ENCODE measurements at places on chromosomes 7 and 10.

- no peak for DNase-seq
Measured at GRCh38 chr10:15462253-15462897, 91.3 kb upstream of the FAM171A1 start.

- no peak for DNase-seq
Measured at GRCh38 chr7:22417349-22417748, 60.4 kb upstream of the RAPGEF5 start.

DNA sequence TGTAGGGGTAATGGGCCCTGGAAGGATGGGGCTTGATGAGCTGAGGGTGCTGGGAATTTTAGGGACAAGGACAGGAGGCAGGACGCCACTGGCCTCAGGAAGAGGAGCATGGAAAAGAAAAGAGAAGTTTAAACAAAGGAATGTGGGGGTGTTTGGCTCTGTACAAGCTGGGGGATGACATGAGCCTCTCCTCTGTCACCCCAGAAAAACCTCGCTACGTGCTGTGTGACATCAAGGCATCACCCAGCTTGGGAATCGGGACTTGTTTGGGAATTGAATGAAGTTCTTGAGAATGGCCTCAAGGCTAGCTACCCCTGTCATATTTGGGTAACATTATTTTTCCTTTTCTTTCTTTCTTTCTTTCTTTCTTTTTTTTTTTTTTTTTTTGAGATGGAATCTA is 47.7 kb upstream of the HSPB1 start:
- no peak for DNase-seq

DNA sequence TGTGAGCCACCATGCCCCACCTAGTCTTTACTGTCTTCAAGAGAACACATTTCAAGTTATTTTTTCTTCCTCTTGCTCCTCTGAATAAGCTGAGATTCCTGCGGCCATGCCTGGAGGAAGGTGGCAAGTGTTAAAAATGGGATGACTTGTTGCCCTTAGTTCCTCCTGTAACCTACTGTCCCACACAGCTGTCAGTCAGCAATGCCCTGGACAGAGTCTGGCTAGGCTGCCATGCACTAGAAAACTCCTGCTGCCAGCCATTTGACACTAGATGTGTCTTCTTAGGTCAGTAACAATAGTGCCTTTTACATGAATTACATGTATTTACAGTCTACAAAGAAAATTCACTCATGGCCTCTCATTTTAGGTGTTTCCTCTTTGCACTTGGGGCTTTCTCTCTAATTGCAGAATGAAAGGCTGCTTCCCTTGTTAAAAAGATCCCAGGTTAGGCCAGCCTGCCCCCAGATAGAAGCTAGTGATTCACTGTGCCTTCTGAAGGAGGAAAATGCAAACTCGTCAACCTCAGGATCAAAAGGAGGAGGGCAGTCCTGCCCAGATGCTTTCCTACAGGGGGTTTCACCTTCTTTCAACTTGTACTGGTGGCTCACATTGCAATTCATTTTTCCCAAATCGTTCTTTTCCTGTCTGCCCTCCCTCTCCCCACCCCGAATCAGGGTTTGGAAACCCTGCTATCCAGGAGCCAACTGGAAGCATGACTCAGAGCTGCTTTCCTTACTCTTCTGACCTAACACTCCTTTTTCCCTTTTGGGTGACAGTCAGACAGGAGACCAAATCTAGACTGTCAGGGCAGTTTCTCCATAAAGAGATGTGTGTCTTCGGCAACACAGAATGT is 136.6 kb downstream of the SPAG6 start:
- DNase-seq = no peak

DNA sequence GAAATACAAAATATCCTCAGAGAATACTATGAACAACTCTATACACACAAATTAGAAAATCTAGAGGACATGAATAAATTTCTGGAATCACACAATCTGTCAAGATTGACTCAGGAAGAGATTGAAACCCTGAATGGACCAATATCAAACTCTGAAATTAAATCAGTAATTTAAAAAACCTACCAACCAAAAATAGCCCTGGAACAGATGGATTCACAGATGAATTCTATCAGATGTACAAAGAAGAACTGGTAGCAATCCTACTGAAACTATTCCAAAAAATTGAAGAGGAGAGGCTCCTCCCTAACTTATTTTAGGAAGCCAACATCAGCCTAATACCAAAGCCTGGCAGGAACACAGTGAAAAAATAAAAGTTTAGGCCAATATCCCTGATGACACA is 190.0 kb downstream of the HPSE2 start:
- DNase-seq = no peak

- DNase-seq = no peak
Measured at GRCh38 chr10:14182781-14183180, 147.9 kb downstream of the FRMD4A start.

- no peak for DNase-seq
Measured at GRCh38 chr7:98647326-98647725, 30.2 kb downstream of the NPTX2 start.

GRCh38 chr7:151013733-151014497 is 10.4 kb downstream of the ATG9B start:
- no peak for DNase-seq

DNA sequence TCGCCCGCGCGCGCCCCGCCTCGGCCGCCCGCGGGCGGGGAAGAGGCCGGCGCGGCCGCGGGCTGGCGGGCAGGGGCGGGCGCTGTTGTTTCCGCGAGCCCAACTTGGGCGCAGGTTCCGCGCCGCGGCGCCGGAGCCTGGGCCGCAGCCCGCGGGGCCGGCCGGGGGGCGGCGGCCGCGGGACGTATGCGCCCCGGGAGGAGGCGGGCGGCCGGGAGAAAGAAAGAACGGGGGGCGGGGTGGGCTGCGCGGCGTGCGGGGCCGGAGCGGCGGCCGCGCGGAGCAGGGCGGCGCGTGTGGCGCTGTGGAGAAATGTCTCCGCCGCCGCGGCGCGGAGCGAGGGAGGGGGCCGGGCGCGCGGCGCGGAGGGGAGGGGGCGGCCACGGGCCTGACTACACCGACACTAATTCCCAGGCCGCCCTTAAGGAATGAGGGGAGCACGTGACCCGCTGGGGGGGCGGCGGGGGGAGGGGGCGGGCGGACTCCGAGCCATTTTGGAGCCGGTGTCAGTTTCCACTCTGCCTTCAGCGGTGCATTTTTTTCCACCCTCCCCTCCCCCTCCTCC is at the start of gene BMI1:
Gene BMI1, plus strand, starts transcription at position 509 of the 565 bp plus-strand sequence. CDS start 5,351 bp downstream, outside the sequence.
- DNase-seq = peak; percentile 69

- DNase-seq = no peak
Measured at GRCh38 chr10:127740596-127740995, 3.6 kb downstream of the FOXI2 start.

- no peak for DNase-seq
Measured at GRCh38 chr10:70550459-70550858, 52.1 kb downstream of the PRF1 start.

GRCh38 chr7:21172800-21173199 is 255.1 kb upstream of the SP4 start:
- DNase-seq = no peak

DNA sequence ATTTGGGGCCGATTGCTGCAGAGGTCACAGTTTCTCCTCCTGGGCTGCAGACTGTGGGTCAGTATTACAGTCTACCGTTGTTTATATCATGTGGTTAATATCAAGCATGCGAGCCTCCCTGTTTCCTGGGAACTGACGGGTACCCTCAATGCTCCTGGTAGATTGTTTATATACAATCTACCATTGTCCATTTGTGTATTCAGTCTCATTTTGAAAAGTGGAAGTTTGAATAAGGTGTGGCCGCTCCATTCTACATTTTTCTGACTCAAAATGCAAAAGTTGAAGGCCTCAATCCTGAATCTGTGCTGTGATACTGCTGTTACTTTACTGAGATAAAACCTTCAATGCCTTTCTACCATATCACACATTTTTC is 107.9 kb downstream of the ACTR3B start:
- no peak for DNase-seq

- DNase-seq = no peak
Measured at GRCh38 chr10:60760711-60761210, 17.5 kb upstream of the CDK1 start.

DNA sequence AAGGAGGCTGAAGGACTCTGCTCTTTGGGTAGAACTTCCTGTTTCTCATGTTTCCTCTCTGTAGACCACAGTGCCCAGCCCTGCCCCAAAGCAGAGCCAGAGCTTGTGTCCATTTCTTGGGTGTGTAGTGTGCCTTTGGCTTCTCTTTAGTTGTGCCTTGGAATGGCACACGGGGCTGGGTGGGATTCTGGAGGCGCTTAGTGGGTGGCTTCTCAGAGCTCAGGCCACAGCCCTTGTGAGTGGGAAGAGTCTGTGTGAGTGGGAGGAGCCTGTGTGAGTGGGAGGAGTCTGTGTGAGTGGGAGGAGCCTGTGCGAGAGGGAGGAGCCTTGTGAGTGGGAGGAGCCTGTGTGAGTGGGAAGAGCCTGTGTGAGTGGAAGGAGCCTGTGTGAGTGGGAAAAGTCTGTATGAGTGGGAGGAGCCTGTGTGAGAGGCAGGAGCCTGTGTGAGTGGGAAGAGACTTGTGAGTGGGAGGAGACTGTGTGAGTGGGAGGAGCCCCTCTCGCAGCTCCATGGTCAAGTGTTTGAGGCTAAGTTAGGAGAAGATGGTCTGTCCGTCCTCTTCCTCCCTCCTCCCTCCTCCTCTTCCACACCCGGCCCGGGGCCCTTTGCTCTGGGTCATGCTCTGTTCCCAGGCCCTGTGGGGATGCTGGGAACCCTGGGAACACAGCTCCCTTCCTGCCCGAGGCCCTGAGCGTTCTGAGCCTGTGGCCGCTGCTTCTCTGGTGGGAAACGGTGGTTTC is 153.0 kb downstream of the GRK5 start:
- DNase-seq = no peak

GRCh38 chr7:92448205-92448747 is 994 bp downstream of the GATAD1 start:
- DNase-seq = peak; percentile 59

- DNase-seq = no peak
Measured at GRCh38 chr7:75813781-75814236, at the start of gene CCL24. CCL24 (minus strand) TSS chr7:75813806; CDS start chr7:75813715, 91 bp downstream.

DNA sequence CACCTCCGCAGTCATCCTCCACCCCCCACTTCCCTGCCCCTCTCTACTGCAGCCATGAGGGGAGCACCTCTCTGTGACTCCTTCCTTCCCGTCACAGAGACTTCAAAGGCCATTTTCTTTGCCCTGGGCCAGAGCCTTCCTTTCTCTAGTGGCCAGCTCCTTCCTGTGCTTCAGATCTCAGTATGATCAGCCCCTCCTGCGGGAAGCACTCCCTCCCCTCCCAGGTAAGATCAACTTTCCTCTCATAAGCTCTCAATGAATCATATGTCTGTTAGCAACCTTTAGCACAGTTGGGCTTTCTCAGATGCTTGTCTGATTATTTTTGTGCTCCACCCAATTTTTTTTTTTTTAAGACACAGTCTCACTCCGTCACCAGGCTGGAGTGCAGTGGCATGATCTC is 241.0 kb upstream of the PRSS1 start:
- DNase-seq = no peak

GRCh38 chr10:120946497-120946896 is 95.3 kb downstream of the WDR11 start:
- no peak for DNase-seq

- no peak for DNase-seq
Measured at GRCh38 chr7:2175091-2175490, 57.7 kb downstream of the MAD1L1 start.

GRCh38 chr7:130296221-130296951 is 3.4 kb downstream of the CPA4 start:
- no peak for DNase-seq

DNA sequence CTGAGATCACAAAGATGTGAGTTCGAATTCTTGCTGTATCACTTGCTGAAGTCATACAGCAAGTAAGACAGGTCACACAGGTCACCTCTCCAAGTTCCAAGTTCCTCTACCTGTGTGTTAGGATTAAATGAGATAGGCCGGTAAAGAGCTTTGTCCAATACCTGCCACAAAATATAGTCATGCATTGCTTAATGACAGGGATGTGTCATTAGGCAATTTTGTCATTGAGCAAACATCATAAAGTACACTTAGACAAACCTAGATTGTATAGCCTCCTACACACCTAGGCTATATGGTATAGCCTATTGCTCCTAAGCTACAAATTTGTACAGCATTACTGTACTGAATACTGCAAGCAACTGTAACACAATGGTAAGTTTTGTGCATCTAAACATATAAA is 469.4 kb downstream of the KCNMA1 start:
- no peak for DNase-seq

DNA sequence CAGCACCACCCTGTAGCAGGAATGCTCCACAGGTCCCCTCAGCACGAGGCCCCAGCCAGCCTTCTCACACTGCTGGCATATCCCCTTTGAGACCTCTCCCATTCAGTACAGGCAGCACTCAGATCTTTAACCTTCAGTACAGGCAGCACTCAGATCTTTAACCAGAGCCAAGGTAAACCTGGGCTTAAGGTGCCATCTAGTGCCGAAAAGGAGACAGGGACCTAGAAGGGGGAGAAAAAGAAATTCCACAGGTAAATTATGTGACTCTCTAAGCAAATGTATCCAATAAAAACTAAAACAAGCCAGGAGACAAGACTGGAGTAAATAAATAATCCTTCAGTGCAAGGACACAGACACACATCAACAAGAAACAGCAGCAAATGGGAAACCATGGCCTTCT is 358.6 kb downstream of the PTPRN2 start:
- no peak for DNase-seq

GRCh38 chr7:106421181-106421762 is 136.5 kb upstream of the NAMPT start:
- peak; percentile 30 for DNase-seq

DNA sequence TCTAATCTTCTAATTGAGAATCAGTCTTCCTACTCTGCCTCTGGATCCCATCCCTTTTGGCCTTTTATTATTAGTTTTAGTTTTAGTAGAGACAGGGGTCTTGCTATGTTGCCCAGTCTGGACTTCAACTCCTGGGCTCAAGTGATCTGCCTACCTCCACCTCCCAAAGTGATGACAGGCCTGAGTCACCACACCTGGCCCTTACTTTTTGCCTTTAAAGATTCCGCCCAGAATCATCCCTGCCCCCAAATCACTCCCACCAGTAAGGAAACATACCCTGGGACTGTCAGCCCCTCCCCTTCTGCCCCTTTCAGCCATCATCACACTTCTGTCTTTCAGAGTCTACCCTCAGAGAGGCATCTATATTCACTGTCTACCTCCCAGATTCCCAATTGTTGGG is 18.7 kb downstream of the KPNA7 start:
- no peak for DNase-seq

DNA sequence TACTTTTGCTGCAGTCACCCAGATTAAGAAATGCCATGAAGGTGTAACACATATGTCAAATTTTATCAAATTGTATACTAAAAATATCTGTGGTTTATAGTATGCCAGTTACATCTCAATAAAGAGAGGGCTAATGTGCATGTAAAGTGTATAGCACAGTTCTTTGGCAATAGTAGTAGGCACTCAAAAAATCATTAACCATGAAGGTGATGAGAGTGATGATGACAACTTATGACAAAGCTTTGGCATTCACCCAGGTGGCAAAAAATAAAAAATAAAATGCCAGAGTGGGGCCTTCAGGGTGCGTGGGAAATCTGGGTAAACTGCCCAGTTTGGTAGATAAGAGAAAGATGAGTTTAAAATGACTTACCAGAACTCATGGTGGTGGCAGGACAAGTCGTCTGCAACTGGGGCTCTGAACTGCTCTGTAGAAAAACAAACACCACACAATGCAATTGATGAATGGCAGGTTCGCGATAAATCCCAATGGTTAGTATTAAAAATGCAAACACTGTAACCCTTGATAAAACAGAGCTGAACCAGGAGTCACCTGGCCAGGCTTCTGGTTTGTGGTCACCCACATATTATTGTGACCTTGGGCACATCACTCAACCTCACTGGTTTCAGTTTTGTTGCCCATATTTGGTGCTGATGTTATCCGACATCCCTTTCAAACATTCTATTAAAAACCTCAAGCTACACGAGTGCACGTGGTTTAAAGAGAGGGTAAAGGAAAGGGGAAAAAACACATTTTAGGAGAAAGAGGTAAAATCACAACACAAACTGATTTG is 120.2 kb downstream of the SORBS1 start:
- no peak for DNase-seq

GRCh38 chr7:7738622-7739021 is 20.2 kb upstream of the RPA3 start:
- peak; percentile 36 for DNase-seq
